ENCODE measurements at places on chromosomes 6 and 20.

DNA sequence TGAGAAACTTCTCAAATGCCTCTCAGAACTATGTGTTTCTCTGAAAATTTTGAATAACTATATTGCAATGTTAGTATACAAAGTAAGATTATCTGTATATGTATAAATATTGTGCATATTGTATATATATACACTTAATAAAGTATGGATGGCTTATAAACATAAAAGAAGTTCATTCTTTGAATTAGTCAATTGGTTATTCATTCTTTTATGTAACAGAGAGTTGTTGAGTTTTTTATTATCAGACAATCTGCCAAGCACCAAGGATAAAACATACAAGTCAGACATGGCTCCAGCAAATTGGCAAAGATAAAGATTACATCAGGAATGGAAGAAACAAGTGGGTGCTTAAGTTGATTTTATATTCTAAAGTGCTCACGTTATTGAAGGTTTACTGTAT is 289.1 kb upstream of the EYS start:
- DNase-seq, result no peak

DNA sequence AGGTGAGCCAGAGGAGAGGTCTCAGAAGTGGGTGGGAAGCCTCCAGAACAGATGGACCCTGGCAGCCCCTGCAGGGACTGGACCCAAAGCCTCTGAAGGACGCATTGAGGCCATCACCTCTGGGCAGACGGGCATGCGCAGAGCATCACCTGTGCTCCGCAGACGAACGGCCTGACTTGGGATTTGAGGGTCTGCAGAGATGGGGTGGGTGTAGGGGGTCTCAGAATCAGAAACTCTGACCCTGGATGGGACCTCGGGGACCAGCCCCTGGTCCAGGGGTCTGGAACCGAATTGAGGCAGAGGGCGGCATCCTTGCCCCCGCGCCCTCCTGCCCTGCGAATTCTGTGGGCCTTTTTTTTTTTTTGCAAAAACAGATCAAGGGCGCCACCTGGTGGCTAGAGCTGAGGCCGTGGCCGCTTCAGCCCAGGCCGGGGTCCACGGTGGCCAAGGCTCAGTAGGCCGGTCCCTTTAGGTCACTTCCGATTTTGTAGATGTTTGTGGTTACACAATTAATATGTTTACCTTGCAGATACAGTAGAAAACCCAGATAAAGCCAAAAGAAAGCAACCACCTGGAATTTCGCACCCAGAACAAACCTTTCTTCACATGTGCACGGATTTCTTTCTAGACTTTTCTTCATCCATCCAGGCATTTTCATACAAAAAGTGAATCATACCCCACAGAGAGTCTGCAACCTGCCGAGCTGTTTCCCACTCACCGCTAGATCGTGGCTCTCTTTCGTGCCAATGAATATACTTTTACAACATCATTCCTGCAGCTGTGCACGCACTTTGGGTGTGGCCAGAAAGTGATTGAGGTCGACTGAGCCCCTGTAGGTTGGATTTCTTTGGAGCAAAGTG is 25.9 kb downstream of the ZBP1 start:
- DNase-seq, result peak; percentile 18

- no peak for DNase-seq
Measured at GRCh38 chr20:24667689-24668383, 198.4 kb downstream of the SYNDIG1 start.

DNA sequence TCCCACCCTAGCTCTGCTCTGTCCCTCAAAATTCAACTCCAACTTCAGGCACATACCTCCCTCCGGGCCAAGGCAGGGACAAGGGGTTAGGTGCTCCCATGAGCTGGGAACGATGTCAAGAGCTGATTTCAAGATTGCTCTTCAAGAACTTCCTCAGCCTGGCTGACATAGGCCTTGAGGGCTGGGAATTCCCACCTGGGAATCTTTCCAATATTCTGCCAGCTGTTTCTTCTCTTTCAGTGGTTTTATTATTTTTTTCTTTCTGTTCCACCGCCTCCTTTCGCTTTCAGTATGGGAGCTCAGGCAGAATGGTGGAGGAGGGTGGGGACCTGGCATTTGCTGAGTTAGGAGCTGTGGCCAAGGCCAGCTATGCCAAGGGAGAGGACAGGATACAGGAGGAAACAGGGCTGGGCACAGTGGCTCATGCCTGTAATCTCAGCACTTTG is 33.7 kb downstream of the SRSF3 start:
- peak; percentile 82 for DNase-seq

DNA sequence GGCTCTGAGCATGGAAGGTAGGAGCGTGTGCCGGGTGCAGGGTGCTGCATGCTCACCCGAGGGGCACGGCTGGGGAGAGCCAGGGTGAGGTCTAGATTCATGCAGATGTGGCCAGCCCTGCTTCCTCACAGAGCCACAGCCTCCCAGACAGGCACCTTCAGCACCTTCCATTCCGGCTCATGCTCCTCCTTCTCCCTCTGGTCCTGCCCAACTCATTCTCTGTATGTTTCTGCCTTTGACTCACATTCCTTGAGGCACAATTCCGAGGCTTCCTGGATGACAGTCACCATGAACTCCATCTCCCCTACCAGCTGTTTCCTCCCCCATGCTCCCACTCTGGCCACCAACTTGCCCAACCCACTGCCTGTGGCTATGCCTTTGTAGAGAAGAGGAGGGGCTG is 35.4 kb downstream of the DACT2 start:
- DNase-seq, result no peak

- DNase-seq, result no peak
Measured at GRCh38 chr6:124823240-124824111, 138.8 kb upstream of the RNF217 start.

DNA sequence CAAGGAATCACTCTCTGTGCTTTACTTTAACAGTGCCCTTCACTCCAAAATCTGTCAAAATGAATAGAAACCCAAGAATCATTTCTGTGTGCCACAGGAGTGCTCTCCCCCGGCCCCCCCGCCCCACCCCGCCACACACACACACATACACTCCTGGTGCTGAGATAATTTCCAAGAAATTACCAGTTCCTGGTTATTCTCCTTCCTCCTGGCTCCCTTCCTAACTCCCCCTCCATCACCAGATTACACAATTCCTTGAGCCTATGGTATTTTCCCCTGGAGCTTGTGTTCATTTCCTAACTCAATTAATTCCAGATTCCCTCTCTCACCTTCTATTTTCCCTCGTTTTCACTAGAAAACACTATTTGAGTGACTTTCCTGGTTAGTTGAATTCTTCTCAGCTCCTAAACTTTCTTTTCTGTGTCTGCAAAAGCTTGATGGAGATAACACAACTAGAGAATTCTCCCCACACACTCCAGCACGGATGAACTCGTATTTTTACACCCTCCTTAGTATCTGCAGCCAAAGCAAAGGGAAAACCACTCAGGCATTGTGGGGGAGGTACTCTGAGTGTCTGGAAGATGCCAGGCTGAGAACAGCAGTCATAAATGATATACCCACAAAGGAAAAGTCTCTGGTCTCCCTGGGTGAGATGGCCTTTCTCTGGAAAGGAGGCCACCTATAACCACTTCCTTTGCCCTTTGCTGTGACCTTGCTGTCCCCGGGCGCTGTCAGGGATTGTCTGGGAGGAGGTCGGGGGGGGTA is 1.9 kb upstream of the SLC24A3 start:
- no peak for DNase-seq

DNA sequence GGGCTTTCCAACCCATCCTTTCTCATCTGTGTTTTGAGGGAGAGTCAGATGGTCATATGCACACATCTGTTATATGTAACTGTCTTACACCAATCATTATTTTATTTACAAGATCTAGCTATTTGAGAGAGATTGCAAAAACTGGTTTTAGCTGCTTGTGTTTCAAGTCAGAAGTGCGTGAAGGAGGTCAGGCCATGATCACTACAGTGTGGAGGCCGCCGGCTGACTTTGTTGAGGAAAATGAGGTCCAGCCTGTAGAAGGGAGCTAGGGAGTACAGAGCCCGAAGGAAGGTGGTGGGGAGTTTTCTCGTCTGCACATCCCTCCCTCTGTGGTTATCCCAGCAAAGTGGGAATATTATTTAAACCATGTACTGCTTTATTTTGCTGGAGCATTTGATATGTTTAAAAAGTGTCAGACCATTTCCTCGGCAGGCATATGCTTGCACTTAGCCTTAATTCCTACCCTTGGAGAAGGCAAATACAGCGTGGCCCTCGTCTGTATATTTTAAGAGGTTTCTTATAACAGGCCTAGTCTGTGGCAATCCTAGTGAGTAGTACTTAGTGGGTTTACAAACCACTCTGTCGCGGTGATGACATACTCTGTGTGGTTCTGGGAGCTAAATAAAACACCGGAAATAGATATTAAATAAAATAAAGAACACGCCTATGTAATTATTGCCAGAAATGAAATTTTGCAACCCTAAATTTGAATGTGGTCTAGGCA is 95.6 kb downstream of the UST start:
- DNase-seq, result no peak

- DNase-seq, result no peak
Measured at GRCh38 chr6:82902290-82902689, 163.4 kb downstream of the UBE3D start.

DNA sequence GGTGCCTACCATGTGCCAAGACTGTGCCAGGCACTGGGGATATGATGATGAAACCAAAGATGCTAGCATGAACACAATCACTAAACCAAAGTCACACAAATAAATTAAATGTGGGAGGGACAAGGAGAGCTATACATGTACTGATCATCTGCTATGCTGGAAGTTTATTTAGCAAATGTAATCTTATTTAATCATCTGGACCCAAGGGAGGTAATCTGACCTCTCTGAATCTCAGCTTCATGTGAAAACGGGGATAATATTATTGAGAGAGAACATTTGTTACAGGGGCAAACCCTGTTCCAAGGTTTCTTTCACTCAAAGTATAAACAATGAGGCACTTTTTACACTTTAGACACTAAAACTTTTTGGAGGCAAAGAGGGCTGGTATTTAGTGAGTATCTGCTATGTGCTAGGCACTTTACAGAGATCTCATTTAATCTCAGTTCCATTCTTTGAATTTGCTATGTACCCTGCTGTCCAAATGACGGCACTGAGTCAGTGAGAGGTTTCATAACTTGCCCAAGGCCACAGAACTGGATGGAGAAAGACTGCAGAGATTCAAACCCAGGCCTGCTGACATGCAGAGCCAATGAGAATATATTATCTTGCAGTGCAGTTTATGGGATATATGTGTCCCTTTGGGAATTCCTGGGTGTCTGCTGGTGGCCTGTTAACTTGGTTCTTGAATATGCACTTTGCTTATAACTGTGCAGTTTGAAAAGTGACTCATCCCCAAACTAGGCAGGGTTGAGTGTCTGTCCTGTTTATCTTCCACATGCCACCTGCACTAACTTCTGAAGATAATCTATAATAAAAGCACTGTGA is 3.3 kb upstream of the ASXL1 start:
- DNase-seq, result peak; percentile 48

DNA sequence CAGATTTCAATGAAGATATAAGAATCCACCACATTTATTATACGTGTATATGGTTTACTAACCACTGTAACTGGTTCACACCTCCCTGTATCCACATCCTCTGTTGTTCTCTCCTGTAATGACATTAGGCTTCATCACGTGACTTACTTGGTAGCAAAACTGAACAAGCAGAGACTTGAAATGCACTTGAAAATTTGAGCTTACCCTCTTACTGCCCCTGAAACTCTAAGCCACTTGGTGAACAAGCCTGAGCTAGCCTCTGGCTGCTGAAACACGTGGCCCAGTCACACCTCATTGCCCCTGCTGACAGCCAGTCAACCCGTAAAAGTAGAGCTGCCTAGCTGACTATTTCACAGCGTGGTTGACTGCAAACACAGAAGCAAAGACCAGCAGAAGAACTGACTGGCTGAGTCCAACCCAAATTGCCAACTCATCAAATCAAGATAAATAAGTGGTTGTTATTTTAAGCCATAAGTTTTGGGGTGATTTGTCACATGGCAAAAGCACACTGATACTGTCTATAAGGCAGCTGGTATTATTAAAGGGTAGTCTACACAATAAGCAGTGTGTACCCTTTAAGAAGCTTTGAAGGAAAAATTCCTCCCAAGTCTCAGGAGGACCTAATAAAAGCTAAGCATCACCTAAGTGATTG is 109.0 kb downstream of the RALGAPA2 start:
- no peak for DNase-seq

DNA sequence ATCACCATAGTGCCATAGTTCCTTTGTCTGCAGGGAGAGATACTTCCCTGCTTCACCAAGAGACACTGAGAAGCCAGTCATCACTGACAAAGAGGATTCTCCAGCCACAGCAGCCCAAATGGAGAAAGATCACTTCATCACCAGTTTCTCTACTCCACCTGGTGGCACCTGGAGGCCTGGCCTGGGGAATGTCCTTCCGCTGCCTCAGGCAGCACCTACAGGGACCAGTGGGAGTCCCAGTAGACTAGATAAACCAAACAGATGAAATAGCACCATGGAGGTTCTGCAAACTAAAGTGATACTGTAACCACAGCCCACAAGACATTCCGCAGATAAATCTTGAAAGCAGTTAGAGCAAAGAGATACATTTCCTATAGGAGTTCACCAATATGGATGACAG is 266.5 kb downstream of the C6orf118 start:
- DNase-seq, result no peak

Data from MG63 (cell line).